ENCODE measurements at places on chromosomes 2 and 18.

GRCh38 chr2:109374548-109375130 is 239.1 kb downstream of the SEPTIN10 start:
- no peaks in the 10 kb centered on the region for H3K36me3 ChIP-seq
- no peaks in the 10 kb centered on the region for H3K4me1 ChIP-seq
- DNase-seq, result no peak

GRCh38 chr2:102063487-102063911 is 71.7 kb downstream of the IL1R2 start:
- DNase-seq, result no peak
- H3K4me3 ChIP-seq, result no peak overlapping the region
- peaks cover 31% of the 10 kb centered on the region for H3K4me1 ChIP-seq
- peak overlapping the region; percentile 57 for H3K27ac ChIP-seq

- peak; percentile 50 for DNase-seq
- H3K36me3 ChIP-seq, result no peaks in the 10 kb centered on the region
- no peaks in the 10 kb centered on the region for H3K27me3 ChIP-seq
- H3K4me3 ChIP-seq, result no peak overlapping the region
These were observed 7.6 kb upstream of the LPIN1 start for GRCh38 chr2:11738589-11739436.

- no peaks in the 10 kb centered on the region for H3K36me3 ChIP-seq
- DNase-seq, result no peak
- no peaks in the 10 kb centered on the region for H3K4me1 ChIP-seq
- no peaks in the 10 kb centered on the region for H3K27me3 ChIP-seq
- H3K4me3 ChIP-seq, result no peak overlapping the region
These were observed 458.7 kb upstream of the HS6ST1 start for GRCh38 chr2:128777196-128778035.

- no peak overlapping the region for H3K27ac ChIP-seq
- no peaks in the 10 kb centered on the region for H3K36me3 ChIP-seq
- no peak overlapping the region for H3K4me3 ChIP-seq
- no peak for DNase-seq
- H3K27me3 ChIP-seq, result peaks cover 2% of the 10 kb centered on the region
These were observed 25.9 kb downstream of the NRP2 start for GRCh38 chr2:205708231-205708631.

DNA sequence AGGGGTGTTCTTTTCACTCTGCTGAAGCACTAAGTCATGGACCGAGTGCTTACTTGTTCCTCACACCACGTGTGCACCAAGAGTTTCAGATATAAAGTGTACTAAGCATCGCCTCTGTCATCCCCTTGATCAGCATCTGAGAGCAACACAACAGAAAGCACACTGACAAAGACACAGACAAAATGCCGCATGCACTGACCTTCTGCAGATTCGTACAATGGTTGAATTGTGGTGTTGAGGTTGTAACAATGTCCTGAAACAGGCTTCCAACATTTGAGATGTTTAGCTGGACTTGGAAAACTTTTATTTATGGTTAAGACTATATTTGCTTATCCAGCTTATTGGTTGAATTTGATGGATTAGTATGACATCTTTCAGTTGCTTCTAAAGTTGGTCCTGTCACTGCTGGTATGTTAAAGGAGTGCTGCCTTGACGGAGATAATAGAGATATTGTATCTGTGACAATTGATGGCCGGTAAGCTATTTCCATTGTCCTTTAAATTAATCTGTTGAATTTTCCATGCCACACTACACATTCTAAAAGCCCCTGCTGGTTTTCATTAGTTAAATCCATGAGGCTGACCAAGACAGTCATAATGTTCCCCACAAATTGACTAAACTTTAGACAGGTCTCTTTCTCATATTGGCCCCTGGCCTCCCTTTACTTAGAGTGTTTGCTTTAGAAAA is 99.9 kb downstream of the CBLN2 start:
- no peak for DNase-seq
- no peak overlapping the region for H3K27ac ChIP-seq
- H3K4me1 ChIP-seq, result no peaks in the 10 kb centered on the region
- H3K27me3 ChIP-seq, result no peaks in the 10 kb centered on the region

- no peaks in the 10 kb centered on the region for H3K27me3 ChIP-seq
- H3K36me3 ChIP-seq, result no peaks in the 10 kb centered on the region
- no peak overlapping the region for H3K27ac ChIP-seq
These were observed 73.0 kb downstream of the FSIP2 start for GRCh38 chr2:185811580-185811979.

- no peak for DNase-seq
- H3K36me3 ChIP-seq, result no peaks in the 10 kb centered on the region
These were observed 310.2 kb upstream of the HNMT start for GRCh38 chr2:137654046-137654445.

GRCh38 chr2:215811003-215811402 is 202.3 kb downstream of the MREG start:
- H3K4me1 ChIP-seq, result peaks cover 16% of the 10 kb centered on the region
- no peaks in the 10 kb centered on the region for H3K36me3 ChIP-seq
- H3K27ac ChIP-seq, result no peak overlapping the region
- H3K4me3 ChIP-seq, result no peak overlapping the region
- no peaks in the 10 kb centered on the region for H3K27me3 ChIP-seq

DNA sequence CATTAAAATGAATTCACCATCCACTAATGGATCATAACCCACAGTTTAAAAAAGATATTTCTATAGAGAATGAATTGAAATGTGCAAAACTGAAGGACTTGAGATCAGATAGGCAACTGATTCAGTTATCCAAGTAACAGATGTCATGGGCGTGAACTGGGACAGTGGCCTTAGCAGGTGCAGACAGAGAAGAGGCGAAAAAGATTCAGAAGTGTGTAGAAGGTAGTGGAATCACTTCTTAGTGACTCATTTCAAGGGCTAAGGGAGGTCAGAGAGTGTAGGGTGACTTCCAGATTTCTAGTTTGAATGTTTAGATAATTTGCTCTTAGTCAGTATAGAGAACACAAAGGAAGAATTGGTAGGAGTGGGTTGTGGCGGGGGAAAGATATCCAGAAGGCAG is 79.7 kb downstream of the EHBP1 start:
- H3K36me3 ChIP-seq, result peaks cover 4% of the 10 kb centered on the region
- DNase-seq, result no peak
- H3K4me1 ChIP-seq, result peaks cover 20% of the 10 kb centered on the region
- no peak overlapping the region for H3K4me3 ChIP-seq
- no peaks in the 10 kb centered on the region for H3K27me3 ChIP-seq
- H3K27ac ChIP-seq, result no peak overlapping the region

DNA sequence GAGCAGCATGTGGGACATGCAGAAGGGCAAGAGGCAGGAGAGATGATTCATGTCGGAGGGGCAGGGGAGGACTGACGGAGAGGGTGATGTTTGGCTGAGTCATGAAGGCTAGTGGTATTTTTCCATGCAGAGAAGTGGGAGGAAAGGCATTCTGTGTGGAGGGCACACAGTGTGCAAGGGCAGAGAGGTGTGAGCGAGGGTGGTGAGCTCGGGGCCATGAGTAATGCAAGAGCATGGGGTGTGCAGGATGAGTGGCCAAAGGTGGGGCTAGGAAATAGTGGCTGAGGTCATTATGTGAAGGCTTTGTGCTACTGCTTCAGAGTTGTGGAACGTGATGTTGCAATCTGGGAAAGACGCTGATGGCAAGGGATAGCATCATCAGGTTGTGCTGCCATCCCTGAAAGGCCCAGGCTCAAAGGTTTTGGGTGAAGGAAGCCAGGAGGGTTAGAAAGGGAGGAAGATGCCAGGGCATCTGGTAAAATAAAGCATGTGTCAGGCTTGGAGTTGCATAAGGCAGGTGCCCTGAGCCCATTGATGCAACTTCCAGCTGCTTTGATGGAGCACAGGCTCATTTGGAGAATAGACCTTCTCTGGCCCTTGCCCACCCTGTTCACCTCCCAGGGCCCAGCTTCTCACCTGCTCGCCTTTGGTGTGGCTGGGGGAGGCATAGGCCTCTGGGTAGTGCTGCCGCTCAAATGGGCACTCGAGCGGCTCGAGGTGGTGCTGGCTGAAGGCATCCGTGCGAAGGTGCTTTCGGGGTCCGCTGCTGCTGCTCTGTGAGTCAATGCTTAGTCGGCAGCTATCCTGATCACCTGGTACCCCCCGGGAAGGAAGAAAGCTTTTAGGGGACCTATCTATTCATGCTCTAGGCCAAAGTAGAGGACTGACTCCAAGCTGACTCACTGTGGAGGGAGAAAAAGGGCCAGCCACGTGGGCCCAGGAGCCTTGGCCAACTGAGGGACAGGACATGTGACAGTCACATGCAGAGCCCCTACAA is 37.5 kb downstream of the PAX8 start:
- peak; percentile 80 for DNase-seq
- H3K4me3 ChIP-seq, result peak overlapping the region; percentile 14
- peaks cover 16% of the 10 kb centered on the region for H3K4me1 ChIP-seq
- H3K36me3 ChIP-seq, result no peaks in the 10 kb centered on the region
- peak overlapping the region; percentile 81 for H3K27ac ChIP-seq

Data from activated CD8-positive, alpha-beta T cell treated with anti-CD3 and anti-CD28 coated beads for 36 hours (primary cell).